Activated naive CD8-positive, alpha-beta T cell treated with anti-CD3 and anti-CD28 coated beads, Interleukin-2, amount 50 U/mL, for 24 hours (primary cell): ENCODE measurements at places on chromosomes 6 and 20.

GRCh38 chr6:13360671-13361540 is 32.6 kb upstream of the TBC1D7 start:
- DNase-seq = no peak

DNA sequence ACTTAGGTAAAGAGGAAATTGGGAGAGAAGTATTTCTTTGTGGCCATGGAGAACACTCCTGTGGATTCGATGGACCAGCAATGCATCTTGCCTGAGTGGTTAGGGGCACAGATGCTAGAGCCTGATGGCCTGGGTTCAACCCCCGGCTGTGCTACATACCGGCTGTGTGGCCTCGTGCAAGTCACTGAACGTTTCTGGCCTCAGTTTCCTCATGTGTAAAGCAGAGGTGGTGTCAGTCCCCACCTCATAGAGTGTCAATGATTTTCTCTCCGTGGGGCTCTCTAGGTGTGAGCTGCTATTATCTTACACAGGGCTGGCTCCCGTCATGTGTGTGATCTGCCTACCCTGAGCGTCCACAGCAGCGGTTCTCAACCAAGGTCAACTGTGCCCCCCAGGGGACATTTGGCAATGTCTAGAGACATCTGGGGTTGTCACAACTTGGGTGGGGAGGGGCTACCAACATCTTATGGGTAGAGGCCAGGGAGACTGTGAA is 50.0 kb upstream of the PTPN1 start:
- DNase-seq = no peak

DNA sequence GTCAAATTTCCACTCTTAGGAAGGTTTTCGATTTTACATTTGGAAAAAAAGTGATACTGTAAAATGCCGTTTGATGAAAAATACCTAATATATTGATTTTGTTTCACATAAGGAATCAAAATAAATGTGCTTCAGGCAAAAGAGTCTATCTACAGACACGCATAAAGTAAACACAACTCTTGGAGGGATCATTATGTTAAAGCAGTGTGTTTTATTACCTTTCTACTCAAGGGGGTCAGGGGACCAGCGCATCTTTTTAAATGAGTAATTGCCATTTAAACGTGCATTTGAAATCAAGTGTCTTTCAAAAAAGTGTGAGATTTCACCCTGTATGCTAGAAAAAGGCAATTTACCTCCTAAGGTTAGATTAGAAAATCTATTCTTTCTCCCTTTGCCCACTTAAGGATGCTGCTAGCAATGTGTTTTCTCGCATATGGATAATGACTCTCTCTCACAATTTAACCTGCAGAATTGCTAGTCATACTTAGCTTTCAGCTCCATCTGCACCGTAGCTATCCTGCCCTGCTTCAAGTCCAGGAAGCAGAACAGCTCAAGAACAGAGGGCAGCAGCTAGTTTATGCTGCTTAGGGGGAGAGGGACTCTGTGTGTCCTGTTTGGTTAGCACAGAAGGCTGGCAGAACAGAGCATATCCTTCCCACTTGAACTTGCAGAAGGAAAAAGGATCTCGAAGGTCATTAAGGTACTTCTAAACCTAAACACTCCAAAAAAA is 35.0 kb downstream of the NKAIN2 start:
- DNase-seq = no peak

- no peak for DNase-seq
These were observed 148.3 kb downstream of the HACE1 start for GRCh38 chr6:104711371-104711770.

DNA sequence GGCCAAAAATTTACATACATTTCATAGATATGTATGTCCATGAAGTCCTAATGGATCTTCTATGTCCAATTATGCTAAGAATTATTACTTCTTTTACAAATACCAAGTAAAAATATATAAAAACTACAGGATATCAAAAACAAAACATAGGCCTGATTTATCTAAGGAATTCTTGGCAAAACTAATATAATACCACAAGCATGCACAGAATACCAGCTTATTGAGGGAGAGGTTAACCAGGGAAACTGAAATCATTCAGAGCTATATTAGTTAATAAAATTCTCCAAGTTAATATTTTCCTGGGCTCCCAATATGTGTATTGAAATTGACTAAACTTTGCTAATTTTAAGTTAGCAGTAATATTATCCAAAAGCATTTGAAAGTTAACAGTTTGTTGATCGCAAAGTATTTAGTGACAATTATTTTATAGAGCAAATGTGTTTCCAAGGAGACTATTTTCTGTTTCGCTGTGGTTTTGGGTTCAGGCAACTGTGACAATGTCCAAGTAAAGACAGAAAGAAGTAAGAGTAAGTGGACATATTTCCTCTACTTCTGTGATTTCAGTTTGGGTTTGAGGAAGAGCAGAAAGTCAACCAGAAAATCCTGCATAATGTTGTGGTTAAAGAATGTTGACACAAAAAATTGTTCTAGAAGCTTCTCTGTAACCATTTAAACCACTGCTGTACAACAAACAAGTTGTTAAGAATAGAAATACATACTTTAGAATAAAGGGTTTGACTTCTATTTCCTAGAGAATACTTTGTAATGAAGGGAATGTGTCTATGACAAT is 167.4 kb downstream of the COL21A1 start:
- DNase-seq = no peak

DNA sequence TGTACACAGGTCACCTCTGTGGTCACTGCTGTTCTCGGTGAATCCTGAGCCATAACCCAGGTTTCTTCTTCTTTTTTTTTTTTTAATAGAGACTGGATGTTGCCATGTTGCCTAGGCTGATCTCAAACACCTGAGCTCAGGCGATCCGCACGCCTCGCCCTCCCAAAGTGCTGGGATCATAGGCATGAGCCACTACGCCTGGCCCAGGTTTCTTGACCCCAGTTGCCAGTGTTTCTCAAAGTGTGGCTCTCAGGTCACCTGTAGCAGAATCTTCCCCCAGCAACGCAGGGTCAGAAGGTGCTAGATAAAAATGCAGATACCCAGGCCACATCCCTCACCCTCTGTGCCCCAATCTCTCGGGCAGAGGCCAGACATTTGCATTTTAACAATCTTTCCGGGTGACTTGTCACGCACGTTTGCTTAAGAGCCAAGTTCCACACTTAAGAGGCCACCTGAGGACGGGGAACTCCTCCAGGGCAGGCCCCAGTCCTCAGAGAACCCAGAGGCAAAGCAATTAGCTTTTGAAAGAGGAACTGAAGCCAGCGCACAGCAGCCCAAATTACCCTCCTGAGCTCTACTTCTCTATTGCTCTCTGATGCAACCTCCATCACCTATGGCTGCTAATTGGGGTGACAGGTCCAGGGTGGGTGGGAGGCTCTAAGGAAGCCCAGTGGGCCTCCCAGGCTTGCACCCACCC is 81.8 kb downstream of the NFATC2 start:
- no peak for DNase-seq

- DNase-seq = no peak
These were observed 749.3 kb downstream of the TENT5A start for GRCh38 chr6:81003156-81003555.

GRCh38 chr6:33197431-33198048 is 2.9 kb downstream of the RXRB start:
- no peak for DNase-seq

GRCh38 chr20:63061771-63062100 is 55.0 kb upstream of the BHLHE23 start:
- DNase-seq = no peak

DNA sequence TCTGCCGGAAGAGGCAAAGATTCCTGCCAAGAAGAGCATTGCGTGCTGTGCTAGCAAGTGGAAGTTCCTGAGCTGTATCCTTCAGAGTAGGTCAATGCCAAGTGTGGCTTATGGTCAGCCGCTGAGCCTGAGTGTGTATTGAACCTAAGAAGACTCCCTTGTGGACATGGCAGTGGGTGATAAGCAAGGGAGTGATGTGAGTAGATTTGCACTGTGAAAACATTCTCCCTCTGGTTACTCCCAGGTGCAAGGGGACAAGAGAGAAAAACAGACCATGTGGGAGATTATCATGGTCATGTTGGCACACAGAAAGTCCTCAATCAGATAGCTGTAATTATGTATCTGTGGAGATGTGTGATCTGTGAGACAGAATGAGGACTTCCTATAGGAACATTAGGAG is 6.1 kb upstream of the TMEM74B start:
- no peak for DNase-seq

DNA sequence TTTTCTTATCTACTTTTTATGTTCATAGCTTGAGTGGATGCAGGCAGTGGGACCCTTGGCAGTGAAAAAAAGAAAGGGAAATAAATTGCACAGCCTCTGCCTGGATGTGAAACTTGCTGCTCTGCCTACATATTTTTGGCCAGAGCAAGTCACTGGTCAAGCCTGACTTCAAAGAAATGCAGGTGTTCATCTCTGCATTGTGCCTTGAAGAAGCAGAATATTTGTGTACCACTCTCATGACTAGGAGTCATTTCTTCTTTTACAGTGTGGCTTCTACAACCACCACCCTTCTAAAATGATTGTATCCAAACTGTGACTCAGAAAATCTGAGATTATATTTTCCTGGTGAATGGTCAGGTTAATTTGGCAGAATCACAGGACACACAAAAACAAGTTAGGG is 2.5 kb upstream of the KATNA1 start:
- DNase-seq = no peak

DNA sequence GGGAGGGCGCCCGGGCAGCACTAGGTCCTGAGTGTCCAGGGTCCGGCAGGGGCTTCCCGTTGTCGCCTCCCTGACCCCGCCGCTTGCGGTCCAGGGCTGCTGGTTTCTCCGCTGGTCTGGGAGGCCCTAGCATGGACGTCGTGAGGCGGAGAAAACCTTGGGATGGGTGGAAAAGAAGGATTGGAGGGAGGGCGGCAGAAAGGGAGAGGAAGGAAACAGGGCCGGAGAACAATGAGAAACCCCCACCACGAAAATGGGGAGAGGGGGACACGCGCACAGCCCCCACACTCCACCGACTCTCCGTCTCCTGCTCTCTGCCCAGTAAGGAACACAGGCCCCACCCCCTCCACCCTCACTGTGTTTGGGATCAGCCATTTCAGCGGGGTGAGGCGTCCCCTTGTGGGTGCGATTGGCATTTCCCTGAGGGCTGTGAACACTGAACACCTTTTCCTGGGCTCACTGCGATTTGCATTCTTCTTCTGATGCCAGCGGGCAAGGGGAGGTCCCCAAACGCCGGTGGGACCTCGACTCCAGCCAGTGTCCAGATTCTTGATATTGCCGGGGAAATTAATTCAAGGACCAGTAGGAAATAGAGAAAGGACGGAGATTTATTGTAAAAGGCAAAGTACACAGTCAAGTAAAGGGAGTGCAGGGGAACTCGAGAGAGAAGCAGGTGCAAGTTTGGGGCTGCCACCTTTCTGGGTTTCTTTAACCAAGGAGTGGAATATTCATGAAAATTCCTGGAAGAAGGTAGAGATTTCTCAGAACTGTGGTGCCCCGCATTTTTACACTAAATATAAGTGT is 3.3 kb upstream of the RAET1G start:
- peak; percentile 83 for DNase-seq

GRCh38 chr6:99603421-99604165 is 3.0 kb upstream of the PRDM13 start:
- DNase-seq = peak; percentile 44

DNA sequence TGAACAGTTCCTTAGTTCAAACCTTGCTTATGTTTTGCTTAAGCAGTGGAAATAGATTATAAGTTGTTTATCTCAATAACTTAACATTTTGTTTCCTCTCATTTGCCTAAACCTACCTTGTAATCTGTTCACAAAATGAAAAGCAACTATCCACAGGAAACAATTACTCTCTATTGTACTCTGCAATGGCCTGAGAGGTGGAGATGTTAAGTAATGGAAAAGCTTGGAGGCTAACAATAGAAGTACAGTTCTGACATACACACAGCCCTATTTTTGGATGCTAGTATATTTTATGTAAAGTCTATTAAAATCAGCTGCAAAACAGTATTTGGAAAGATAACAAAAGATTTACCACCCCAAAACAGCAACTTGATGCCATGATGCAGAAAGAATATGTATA is 82.1 kb downstream of the TINAG start:
- no peak for DNase-seq

GRCh38 chr6:84882768-84883766 is 118.7 kb upstream of the TBX18 start:
- no peak for DNase-seq

DNA sequence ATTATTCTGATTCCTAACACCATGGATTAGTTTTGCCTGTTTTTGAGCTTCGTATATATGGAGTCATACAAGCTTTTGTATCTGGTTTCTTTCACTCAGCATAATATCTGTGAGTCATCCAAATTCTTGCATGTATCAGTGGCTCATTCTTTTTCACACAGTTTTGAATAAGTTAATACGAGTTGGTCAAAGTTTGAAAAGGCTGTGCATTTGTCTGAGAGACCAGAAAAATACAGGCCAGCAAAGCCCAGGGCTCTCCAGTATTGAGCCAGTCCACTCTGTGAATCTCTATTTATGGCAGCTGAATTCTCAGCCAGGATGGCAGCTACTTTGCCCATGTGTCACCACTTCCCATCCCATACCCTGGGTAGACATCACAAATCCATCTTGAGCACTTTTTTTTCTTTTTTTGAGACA is 7.2 kb upstream of the CHMP4B start:
- no peak for DNase-seq

DNA sequence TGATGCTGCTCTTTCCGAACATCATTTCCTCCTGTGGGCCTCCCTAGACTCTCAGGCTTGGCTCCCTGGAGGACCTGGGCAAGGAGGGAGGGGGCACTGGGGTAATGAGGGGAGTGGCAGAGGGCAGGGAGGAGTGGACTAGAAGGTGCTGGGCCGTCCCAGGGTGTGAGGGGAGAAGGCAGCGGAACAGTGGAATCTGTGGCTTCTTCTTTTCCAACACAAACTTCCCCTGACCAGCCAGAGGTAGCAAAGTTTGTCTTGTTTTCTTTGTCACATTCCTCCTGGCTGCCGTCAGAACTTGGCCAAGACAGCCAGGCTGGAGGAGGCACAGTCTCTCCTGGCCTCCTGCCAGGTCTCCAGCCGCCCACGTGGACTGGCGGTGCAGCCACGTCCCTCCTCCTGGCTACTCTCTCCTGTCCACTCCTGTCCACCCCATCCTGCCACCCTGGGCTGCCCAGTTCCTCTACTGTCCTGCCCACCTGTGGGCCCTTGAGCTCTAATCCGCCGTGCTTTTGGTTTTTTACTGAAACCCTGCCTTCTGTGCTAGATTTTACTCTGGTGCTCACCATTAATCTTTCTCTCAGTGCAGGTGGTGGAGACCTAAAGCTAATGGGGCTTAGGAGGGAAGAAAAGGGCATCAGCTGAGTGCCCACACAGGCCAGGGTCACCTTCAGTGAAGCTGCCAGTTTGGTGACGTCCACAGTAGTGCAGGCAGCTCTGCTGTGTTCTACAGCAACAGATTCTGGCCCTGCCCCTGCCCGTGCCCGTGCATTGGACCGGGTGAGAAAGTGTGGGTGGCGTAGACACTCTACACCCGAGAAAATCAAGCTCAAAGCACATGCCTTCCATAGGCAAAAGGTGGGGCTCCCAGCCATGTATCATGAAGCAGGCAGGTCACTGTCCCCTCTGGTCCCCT is 2.8 kb upstream of the CDSN start:
- DNase-seq = no peak

- no peak for DNase-seq
These were observed 7.7 kb downstream of the ZSCAN9 start for GRCh38 chr6:28232785-28233184.

GRCh38 chr6:3482869-3483268 is 26.0 kb upstream of the SLC22A23 start:
- no peak for DNase-seq
